ENCODE measurements at places on chromosomes 12 and 14.

- DNase-seq: no peak
These were observed 594.4 kb downstream of the FLRT2 start for GRCh38 chr14:86124328-86124727.

DNA sequence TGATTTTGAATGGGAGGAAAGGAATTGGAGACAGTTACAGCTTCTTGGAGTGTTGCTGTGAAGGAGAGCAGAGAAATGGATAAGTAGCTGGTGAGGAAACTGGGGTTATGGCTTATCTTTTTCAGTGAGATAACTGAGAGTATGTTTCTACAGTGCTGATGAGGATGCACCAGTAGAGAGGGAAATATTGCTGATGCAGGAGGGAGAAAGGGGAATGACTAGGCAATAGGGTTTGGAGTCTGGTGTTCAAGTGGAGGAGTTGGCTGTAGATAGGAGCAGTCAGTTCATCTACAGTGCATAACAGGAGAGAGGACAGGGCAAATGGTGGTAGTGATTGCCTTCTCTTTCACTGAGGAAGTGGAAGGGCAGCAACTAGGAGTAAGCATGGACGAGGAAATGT lies 33.0 kb downstream of the SPATS2 start:
- DNase-seq: no peak

DNA sequence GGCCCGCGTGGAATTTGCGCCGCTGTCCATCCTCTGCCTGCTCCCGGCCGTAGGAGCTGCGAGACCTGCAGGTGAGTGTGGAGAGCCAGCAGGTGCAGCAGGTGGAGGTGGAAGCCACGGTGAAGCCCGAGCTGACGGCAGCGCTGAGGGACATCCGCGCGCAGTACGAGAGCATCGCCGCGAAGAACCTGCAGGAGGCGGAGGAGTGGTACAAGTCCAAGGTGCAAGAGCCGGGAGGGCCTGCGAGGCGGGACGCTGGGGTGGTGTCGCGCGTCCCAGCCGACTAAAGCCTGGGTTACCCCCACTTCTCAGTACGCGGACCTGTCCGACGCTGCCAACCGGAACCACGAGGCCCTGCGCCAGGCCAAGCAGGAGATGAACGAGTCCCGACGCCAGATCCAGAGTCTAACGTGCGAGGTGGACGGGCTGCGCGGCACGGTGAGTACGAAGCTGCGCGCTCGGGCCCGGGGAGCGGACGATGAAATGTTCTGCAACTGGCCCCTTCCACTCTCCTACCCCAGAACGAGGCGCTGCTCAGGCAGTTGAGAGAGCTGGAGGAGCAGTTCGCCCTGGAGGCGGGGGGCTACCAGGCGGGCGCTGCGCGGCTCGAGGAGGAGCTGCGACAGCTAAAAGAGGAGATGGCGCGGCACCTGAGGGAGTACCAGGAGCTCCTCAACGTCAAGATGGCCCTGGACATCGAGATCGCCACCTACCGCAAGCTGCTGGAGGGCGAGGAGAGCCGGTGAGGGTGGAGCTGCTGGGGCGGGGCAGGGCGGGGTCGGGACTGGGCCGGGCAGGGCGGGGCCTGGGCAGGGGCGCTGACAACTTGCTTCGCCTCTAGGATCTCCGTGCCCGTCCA lies 2.1 kb downstream of the PRPH start:
- DNase-seq: no peak

GRCh38 chr12:75943730-75944096 lies 87.9 kb downstream of the PHLDA1 start:
- no peak for DNase-seq

DNA sequence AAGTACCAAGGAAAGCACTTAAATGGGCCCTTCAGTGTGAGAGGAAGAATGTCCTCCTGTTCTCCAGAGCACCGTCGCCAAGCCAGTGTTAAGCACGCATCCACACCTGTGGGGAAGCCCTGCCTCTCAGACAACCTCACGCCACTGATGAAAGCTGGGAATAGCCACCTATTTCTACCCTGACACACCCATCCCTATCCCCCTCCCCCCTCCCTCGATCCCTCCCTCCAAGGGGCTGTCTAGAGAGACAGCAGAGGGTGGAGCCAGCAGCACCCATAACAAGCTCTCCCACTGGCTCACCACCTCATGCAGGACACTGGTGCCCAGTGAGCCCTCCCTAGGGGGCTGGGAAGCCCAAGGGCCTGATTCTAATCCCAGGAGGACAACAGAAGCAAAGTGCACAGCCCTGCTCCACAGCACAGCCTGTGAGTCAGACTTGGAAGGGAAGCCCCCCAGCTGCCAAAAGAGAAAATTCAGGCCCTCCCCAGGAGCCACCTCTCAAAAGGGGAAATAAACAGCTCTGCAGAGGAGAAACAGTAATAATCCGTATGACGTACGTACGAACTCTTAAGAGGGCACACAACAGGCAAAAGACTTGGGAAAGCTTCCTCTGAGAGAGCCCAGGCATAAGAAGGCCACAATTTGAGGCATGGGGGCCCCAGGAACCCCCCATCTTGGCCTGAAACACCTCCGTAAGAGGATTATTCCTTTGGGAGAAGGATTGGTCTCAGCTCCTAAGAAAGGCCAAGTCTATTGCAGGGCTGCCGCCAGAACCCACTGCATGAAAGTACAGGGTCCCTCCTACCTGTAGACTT lies 7.8 kb downstream of the PITPNM2 start:
- no peak for DNase-seq

GRCh38 chr14:105817971-105818711 lies 291.8 kb downstream of the TMEM121 start:
- no peak for DNase-seq

GRCh38 chr12:41339784-41340183 lies 151.7 kb downstream of the PDZRN4 start:
- no peak for DNase-seq

DNA sequence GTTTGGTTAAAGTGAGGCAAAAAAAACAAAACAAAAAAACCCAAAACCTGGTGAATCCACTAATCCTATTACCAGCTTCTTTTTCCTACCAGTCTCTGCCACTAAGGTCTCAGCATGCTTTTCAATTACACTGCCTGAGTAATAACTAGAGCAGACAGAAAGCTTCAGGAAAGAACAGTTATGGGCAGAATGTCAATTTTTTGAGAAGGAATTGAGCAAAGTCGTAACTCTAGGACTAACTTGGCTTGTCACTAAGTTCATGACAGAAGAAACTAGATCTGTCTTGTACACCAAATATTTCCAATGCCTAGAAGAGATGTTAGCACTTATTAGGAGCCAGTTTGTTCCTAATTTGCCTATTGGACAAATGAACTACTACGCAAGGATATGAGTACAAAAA lies 148.8 kb upstream of the CNOT2 start:
- DNase-seq: no peak

- DNase-seq: no peak
These were observed at the start of gene CMKLR1 for GRCh38 chr12:108338915-108339657. TSS of gene CMKLR1 (minus strand) at chr12:108339311. CDS start at chr12:108293591, 45,720 bp downstream.

DNA sequence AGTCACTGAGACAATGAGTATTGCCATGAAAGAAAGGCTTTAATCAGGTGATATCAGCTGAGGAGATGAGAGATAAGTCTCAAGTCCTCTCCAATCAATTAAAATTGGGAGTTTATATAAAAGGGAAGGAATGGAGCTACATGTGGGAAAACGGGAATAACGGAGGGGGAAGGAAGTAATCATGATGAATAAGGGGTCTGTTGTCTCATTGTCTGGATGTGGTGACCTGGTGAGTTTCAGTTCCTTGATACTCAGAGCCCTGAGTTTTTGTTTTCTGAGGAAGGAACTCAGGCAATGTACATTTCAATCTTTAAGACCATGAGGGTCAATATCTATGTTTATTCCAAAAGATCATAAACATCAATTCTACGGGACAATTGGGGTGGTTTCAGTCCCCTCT lies 198.8 kb downstream of the KITLG start:
- DNase-seq: no peak

DNA sequence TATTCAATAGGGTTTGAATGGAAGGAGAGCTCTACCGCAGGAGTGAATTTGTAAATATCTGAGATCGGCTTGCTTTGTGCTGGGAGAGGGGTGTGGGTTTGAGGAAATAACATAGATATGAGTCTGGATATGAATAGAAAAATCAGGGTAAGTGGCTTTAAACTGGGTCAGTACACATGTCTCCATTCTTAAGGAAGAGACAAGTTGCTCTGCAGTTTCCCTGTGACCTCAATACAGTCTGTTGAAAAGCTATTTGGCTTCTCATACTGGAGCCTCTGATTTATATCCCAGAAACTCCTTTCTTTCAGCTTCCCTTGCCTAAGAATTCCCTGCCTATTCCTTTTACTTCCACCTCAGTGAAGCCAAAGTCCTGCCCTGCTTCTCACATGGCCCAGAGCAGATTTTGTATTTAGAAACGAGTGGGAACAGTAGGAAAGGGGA lies 153.5 kb upstream of the ATF7IP start:
- DNase-seq: no peak

DNA sequence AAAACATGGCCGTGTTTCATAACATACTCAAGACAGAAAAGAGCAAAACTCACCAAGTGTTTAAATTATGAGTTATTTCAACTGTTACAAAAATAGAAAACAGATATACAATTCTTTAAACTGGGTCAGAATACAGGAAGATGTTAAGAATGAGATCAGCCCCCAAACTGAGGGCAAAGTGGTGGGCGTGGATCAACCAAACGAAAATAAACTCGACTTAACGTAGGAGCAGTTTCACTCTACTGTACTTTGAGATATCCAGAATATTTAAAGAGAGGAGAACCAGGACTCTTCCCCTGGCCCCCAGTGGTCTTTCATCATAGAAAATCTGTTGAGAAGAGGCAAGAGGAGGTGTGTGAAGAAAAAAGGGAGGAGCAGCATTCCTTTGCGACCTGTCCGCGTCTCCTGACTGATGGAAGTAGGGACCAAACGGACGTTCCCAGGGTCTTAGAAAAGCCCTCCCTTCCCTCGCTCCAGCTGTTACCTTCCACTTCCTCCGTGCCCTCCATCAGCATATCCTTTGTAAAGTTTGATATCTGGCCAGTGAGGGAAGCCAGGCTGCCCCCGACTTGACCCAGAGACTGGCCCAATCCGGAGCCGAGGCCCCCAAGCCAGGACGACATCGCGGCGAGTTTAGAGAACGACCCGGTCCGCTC lies 668 bp downstream of the TRIP11 start:
- no peak for DNase-seq

- DNase-seq: no peak
These were observed 192.3 kb downstream of the TRHDE start for GRCh38 chr12:72464471-72464870.

- DNase-seq: no peak
These were observed 255.8 kb downstream of the CCDC91 start for GRCh38 chr12:28446031-28446430.

- no peak for DNase-seq
These were observed 10.0 kb downstream of the SFSWAP start for GRCh38 chr12:131720921-131721320.

- DNase-seq: no peak
These were observed 49.1 kb upstream of the PTPRB start for GRCh38 chr12:70686299-70686698.

- no peak for DNase-seq
These were observed 67.7 kb downstream of the C14orf132 start for GRCh38 chr14:96106891-96107290.

- no peak for DNase-seq
These were observed 150.8 kb downstream of the FBXL14 start for GRCh38 chr12:1443421-1444141.

DNA sequence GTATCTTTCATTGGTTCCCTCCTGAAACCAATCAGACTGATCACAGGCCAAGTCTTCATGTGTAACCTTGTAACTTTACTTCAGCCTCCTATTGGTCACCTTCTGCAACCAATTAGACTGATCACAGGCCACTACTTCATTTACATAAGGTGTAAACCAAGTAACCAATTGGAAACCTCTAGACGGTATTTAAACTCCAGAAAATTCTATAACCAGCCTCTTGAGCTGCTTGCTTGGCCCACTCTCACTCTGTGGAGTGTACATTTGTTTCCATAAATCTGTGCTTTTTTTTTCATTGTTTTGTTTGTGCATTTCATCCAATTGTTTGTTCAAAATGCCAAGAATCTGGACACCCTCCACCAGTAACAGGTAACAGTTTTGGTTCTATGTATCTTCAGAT lies 47.5 kb downstream of the EIF2S3B start:
- no peak for DNase-seq

GRCh38 chr12:57456145-57456700 lies 1.1 kb downstream of the INHBE start:
- no peak for DNase-seq

GRCh38 chr12:59179231-59179630 lies 258.9 kb upstream of the LRIG3 start:
- DNase-seq: no peak

- no peak for DNase-seq
These were observed 33.5 kb upstream of the EVL start for GRCh38 chr14:100031506-100032281.

- DNase-seq: no peak
These were observed 1.7 kb upstream of the DUSP6 start for GRCh38 chr12:89353823-89354611.

GRCh38 chr14:21915826-21916225 lies 242.2 kb upstream of the OR4E1 start:
- no peak for DNase-seq

DNA sequence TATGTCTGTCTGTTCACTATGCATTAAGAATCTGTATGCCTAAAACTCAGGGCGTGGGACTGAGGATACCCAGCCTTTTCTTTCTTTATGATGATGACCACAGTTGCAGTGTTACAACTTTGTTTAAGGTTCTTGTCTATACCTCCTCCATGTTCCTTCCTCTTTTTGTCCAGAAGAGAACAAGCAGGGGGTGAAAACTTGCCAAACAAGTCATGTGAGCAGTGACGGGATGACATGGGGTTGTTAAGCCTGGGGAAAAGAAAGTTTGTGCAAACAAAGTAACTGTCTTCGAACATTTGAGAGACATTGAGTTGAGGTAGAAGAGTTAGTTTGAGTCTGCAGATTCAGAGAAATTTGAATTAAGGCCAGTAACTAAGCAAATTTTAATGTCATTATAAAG lies 505.5 kb downstream of the NPAS3 start:
- no peak for DNase-seq

- no peak for DNase-seq
These were observed 27.2 kb upstream of the KCNJ8 start for GRCh38 chr12:21801522-21802288.

- DNase-seq: no peak
These were observed 89.4 kb downstream of the R3HDM2 start for GRCh38 chr12:57341275-57341990.

GRCh38 chr12:76060111-76060510 lies 24.4 kb downstream of the NAP1L1 start:
- DNase-seq: no peak

- DNase-seq: no peak
These were observed 65.1 kb downstream of the KTN1 start for GRCh38 chr14:55645145-55645544.

GRCh38 chr12:70895956-70896355 lies 24.6 kb downstream of the PTPRR start:
- no peak for DNase-seq

- DNase-seq: no peak
These were observed 162.3 kb downstream of the CALM1 start for GRCh38 chr14:90558983-90559590.

GRCh38 chr12:42946871-42947381 lies 357.4 kb upstream of the PRICKLE1 start:
- no peak for DNase-seq

GRCh38 chr12:25617991-25618390 lies 64.9 kb upstream of the LMNTD1 start:
- no peak for DNase-seq

GRCh38 chr12:9773216-9773877 lies 12.6 kb upstream of the CD69 start:
- DNase-seq: no peak

GRCh38 chr12:2624543-2625288 lies 170.1 kb upstream of the FKBP4 start:
- DNase-seq: no peak

Data from activated CD8-positive, alpha-beta memory T cell treated with anti-CD3 and anti-CD28 coated beads for 4 hours (primary cell).